ENCODE measurements at places on chromosomes 11 and 22.

- DNase-seq, result no peak
Measured at GRCh38 chr22:23557467-23557866, 22.6 kb downstream of the IGLL1 start.

DNA sequence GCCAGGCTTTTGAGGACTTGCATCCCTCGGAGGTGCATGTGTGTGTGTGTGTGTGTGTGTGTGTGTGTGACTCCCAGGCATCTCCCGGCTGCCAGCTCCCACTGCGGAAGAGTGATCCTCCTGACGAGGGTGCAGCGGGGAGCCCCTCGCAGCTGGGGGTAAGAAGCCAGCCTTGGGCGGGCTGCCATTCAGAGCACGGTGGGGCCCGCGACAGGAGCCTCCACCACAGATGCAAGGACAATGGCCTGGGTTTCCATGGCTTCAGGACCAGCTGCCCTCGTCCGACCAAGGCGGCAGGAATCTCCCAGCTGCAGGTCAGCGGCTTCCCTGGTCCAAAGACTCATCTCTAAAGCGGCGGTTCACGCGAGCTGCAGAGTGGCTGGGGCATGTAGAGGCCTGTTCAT lies 908.5 kb downstream of the BRD1 start:
- no peak for DNase-seq

- no peak for DNase-seq
Measured at GRCh38 chr11:95363164-95363563, 132.2 kb upstream of the SESN3 start.

DNA sequence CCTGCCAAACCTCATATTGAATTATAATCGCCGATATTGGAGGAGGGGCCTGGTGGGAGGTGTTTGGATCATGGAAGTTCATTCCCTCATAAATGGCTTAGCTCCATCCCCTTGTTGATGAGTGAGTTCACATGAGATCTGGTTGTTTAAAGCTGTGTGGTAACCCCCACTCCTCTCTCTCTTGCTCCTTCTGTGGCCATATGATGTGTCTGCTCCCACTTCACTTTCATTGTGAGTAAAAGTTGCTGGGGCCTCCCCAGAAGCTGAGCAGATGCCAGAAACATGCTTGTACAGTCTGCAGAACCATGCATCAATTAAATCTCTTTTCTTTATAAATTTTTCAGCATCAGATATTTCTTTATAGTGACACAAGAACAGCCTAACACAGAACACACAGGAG lies 929.0 kb upstream of the FAT3 start:
- DNase-seq, result no peak

GRCh38 chr11:126560221-126560620 lies 204.7 kb downstream of the ST3GAL4 start:
- no peak for DNase-seq

GRCh38 chr11:35974882-35975589 lies 31.2 kb downstream of the LDLRAD3 start:
- no peak for DNase-seq

GRCh38 chr11:91220476-91221202 lies 997.8 kb upstream of the CHORDC1 start:
- DNase-seq, result peak; percentile 29

DNA sequence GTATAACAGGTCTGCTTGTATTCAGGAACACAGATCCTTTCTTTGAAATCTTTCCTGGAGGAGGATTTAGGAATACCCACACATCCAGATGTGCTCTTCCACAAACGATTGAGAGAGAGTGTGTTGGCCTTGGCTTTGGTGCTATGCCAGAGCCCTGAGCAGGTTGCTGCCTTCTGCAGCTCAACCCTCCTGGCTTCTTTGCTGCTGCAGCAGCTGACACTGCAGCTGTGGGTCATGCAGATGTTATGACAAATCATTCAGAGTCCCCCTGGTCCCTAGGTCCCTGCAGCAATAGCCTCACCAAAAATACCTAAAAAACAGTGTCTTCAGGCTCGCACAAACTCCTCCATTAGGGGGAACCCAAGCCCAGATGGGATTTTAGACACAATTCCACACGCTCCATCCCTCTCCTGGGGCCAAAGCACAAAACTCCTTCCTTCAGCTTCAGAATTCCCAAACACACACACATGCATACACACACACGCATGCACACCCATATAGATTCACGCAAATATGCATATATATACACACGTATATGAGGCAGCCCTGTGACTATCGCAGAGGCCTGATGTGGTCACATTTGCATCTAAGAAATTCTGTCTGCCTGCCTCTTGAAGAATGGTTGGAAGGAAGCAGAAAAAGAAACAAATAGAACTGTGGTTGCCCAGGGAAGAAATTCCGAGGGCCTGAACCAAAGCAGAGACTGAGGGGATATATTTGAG lies 35.4 kb downstream of the SLN start:
- DNase-seq, result no peak

GRCh38 chr22:37976547-37976946 lies 7.8 kb downstream of the SOX10 start:
- DNase-seq, result no peak

DNA sequence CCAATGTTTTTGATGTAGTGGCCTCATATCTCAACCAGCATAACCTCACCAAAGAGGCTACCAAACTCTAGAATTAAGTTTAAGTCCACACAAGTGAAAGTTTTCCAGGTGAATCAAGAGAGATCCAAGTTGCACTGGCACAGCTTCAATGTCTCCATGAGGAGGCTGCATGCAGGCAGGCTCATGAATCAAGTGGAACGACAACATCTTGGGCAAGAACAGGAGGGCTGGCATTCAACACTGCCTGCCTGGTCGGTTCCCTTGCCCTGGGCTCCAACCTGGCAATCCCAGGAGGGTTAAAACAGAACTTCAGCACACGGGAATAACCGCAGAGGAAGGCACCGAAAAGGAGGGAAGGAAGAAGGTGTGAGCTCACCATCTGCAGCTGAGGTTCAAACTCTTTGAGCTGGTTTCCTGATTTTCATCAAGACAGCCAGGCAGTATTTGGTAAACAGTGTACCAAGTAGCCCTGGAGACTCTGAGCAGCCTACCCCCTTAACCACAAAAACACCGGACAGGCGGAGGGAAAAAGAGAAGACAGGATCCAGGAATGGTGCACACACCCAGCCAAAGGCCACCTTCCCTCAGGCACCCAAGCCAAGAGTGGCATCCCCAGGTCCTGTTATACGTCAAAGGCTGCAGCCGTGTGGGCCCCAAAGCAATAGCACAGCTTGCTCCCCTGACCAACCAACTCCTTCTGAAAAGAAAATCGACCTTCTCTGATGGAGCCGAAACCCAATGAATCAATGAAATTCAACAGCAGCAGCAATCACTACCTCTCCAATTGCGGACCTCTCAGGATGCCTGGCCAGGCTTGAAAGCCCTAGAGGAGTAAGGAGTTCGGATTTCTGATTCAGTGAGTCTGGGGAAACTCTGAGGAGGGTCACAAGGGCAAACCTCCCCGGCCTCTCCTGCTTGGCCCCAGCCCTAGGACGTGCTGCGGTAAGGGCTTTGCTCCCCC lies 1.3 kb downstream of the PACSIN2 start:
- no peak for DNase-seq

DNA sequence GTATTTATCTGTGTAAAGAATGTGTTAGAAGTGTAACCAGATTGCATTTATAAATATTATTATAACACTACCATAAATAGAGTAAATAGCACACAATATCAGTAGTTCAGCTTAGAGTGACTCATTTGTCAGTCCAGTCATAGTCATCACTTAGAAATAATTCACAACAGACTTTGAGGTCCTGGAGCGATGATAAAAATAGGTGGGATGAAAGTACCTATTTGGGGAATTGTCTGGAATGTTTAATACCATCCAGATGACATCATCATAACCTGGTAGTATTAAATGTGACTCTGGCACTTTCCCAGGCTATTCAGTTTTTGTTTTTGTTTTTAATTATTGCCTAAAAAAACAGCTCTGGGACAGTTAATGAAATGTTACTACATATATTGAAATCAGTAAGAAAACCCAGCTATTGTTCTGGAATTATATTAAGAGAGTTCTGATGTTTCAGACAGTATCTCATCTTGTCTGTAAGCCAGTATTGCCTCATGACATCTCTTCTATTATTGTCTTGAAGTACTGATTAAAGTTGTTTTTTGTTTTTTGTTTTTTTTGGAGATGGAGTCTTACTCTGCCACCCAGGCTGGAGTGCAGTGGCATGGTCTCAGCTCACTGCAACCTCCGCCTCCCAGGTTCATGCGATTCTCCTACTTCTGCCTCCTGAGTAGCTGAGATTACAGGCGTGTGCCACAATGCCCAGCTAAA lies 74.8 kb downstream of the SIK2 start:
- DNase-seq, result peak; percentile 45

DNA sequence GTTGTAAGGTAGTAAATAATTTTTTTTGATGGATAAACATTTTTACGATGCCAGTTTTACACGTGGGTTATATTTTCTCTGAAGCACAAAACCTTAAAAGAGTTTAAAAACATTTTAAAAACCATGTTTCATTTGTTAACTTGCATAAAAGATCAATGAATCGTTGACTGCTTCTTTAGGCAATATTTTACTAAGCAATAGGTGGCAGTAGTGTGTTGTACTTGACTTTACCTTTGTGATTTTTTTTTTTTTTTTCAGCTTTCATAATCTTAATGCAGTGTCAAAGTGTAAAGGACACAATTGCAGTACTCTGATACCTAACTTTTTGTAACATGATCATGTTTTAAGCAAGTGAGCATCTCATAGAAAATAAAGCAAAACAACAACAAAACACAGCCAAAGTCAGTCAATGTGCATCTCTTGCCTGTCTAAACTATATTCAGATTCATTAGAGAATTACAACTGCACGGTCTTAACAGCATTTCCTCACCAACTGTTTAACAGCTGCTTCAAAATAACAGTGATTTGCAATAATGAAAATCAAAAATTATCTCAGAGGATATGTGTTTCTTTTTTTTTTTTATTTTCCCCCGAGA lies 27.7 kb downstream of the DNAJC24 start:
- DNase-seq, result peak; percentile 8

- DNase-seq, result peak; percentile 90
Measured at GRCh38 chr11:73376803-73377629, 817 bp downstream of the RELT start.

GRCh38 chr11:69397732-69398131 lies 83.7 kb upstream of the LINC01488 start:
- no peak for DNase-seq

DNA sequence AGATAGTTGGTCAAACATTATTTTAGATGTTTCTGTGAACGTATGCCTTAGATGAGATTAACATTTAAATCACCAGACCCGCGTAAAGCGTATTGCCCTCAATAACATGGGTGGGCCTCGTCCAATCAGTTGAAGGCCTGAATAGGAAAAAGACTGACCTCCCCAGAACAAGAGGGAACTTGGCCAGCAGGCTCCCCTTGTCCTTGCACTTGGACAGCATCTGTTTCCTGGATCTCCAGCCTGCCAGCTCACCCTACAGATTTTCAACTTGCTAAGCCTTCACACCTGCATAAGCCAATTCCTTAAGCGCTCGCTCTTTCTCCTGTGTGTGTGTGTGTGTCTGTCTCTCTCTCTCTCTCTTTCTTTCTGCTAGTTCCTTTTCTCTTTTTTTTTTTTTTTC lies 8.2 kb downstream of the TOM1 start:
- DNase-seq, result no peak

- DNase-seq, result no peak
Measured at GRCh38 chr11:93712678-93713077, 28.6 kb downstream of the TAF1D start.

DNA sequence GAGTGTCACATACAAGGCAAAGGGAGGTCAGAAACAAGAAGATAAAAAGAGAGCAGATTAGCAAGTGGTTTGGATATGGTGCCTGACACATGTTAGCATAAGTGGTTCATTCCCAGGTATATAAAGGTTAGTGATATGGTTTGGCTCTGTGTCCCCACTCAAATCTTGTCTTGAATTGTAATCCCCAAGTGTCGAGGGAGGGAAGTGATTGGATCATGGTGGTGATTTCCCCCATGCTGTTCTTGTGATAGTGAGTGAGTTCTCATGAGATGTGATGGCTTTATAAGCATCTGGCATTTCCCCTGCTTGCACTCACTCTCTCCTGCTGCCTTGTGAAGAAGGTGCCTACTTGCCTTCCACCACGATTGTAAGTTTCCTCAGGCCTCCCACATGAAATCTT lies 12.1 kb upstream of the DKK3 start:
- no peak for DNase-seq

- no peak for DNase-seq
Measured at GRCh38 chr11:78295991-78296930, 107.5 kb downstream of the USP35 start.

Measured in RWPE1 (cell line).